Cerebellum (tissue), 4 donors: ENCODE measurements at places on chromosomes 7 and 10. TPM values are rescaled to one million over a fixed set of nuclear protein-coding genes. Genes with fewer than 3 reads are reported as not detected.

STEAP2 gene
- 10.6 TPM for total RNA-seq

GIMAP8 gene
- 2.5 TPM for total RNA-seq

SH2D4B gene
- total RNA-seq, result 0.36 TPM

GRCh38 chr7:66627151-66627681 is 1.5 kb upstream of the KCTD7 start:
- DNase-seq, result no peak

GRCh38 chr10:12973149-12973718 is 28.3 kb downstream of the CCDC3 start:
- DNase-seq, result no peak

DNA sequence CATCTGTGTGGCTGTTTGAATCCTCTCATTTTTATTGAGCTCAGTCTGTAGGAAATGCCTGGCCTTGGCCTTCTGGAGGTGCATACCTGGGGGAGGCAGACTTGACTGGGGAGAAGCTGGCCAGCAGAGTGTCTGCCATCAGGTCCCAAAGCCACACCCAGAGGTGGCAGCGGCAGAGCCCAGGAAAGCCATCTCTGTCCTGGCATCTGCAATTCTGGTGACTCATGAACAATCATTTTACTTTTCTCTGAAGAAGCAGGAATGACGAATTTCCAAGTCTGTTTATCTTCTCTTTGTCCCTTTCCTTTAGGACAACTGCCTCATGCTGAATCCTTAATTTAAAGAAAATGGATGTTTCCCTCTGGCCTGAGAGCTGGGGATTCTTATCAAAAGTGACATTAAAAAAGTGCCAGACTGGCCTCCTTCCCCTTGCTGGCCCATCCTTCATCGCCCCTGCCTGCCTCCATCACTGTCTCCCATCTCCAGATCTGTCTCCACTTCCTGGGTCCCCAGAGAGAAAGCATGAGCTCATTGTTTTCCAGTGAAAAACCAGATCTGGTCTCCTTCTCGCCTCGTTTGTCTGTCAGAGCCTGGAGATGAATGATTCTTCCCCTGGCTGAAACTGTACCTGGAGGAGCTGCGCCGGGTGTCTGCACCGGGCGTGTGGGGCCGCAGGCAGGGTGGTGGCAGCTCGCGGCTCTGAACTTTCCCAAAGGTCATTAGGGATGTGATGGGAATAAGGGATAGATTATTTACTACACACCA is 124.5 kb downstream of the TMEM178B start:
- no peak for DNase-seq

GRCh38 chr7:37449621-37450020 is 957 bp upstream of the ELMO1 start:
- no peak for DNase-seq
